Fibroblast of skin of scalp (primary cell): ENCODE measurements at places on chromosomes 16 and 17.

DNA sequence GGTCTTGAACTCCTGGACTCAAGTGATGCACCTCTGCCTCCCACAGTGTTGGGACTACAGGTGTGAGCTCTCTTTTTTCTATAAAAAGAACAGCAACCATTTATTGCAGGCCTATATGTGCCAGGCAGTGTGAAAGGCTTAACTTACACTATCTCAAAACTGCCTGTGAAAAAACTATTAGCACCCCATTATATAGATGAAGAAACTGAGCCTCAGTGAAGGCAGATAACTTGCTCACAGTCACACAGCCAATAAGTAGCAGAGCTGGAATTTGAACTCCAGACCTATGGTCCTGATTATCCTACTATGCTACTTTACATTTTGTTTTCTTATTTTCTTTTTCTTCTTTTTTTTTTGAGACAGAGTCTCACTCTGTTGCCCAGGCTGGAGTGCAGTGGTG, 15.1 kb downstream of the NDE1 start:
- DNase-seq = no peak

- no peak for DNase-seq
These were observed 544 bp downstream of the CYB561 start for GRCh38 chr17:63445571-63445953.

DNA sequence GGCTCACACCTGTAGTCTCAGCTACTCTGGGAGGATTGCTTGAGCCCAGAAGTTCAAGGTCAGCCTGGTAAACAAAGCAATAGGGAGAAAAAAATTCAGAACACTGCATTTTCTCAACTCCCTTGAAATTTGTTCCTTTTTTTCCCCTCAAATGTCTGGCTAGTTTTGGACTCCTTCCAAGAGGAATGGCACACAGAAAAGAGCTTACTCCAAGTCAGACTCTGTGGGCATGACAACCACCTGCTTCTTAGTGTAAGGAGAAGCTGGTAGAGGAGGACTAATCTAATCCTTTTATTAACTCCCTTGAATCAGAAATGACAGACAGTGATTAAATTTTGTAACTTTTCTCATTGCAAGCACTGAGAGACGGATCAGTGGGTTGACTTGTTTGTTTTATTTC, 27.9 kb upstream of the HYDIN start:
- no peak for DNase-seq

- DNase-seq = no peak
These were observed 9.2 kb downstream of the FBRS start for GRCh38 chr16:30667361-30667905.

DNA sequence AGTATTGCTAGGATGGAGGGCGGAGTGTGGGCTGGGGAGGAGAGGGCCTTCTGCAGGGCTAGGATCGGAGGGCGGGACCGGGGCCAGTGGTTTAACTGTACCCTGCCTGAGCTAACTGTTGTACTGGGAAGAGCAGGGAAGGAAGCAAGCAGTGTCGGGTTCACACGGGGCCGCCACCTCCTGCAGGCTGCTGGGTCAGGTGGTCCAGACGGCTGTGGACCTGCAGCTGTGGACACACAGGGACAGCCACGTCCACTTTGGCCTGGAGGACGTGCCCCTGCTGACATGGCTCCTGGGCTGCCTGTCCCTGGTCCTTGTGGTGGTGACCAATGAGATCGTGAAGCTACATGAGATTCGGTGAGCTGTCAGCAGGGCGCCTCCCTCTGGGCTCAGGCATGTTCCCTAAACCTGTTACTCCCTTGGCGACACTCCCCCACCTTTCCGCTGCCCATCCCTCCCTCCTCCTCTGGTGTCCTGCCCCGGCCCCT, 16.6 kb downstream of the CASKIN2 start:
- DNase-seq = no peak

DNA sequence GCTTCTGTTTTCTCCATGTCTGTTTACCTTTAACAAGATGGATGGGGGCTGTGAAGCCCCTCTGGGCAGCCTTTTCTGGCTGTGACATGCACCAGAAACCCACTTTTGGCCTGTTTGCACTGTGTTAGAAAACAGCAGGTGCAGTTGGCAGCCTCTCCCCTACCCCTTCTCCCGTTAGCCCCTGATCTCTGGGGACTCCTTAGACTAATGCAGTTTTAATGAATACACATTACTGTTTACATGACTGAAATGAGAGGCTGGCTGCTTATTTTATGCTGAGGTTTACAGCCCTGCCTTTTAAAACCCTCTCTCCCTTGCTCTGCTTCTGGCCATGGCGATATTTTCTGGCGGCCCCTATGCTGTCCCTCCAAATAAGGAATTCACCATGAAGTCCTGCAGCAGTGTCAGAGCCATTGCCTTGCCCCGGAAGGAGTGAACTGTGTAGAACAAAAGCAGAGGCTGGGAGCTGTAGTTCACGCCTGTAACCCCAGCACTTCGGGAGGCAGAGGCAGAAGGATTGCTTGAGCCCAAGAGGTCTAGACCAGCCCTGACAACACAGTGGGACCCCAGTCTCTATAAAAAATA, 79.3 kb downstream of the PRKCB start:
- no peak for DNase-seq

DNA sequence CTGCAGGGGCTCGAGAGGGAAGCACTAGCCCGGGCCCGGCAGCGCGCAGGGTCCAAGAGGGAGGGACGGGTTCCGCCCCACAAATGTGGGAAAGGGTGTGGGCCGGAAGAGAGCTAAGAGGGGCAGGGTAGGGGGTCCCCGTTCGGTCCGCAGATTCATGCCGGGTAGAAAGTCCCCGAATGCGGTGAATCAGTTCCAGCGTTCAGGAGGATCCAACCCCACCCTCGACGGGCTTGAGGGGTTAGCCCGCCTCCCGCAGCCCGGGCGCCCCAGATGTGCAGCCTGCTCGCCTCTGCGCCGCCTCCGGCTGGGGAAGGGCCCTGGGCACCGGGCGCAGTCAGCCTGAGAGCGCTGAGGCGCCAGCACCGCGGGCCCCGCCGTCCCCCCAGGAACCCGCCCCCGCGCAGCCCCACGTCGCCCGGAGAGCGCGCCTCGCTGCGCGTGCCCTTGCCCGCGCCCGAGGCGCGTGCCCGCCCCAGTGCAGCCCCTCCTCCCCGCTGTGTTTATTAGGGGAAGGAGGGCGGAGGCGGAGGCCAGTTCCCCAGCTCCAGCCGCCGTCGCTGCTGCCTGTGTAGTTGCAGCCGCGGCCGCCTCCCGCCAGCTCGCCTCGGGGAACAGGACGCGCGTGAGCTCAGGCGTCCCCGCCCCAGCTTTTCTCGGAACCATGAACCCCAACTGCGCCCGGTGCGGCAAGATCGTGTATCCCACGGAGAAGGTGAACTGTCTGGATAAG, at the start of gene LASP1:
Gene LASP1, plus strand, starts transcription at position 533 of the 733 bp plus-strand sequence. Its CDS starts 132 bp downstream, at position 665.
- DNase-seq = peak; percentile 95

- DNase-seq = no peak
These were observed 28.8 kb downstream of the ATP2C2 start for GRCh38 chr16:84397090-84397489.

GRCh38 chr16:47142821-47143676, 696 bp downstream of the NETO2 start:
- DNase-seq = peak; percentile 78

DNA sequence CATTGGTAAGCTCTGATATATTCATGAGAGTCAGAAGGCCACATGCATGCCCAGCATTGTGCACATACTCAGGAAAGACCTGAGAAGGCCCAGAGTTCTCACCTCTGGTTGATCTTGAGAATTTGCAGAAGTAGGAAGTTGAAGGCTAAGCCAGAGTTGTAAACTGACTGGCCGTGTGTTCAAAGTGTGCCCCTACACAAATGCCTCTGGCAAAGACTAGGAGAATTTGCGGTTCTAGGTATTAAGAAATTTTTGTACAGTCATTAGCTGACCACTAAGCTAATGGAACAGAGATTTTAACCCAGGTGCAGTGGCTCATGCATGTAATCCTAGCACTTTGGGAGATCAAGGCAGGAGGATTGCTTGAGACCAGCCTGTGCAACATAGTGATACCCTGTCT, 25.0 kb downstream of the FBXL20 start:
- DNase-seq = no peak

GRCh38 chr17:79628861-79629547, 18.2 kb upstream of the RBFOX3 start:
- no peak for DNase-seq

DNA sequence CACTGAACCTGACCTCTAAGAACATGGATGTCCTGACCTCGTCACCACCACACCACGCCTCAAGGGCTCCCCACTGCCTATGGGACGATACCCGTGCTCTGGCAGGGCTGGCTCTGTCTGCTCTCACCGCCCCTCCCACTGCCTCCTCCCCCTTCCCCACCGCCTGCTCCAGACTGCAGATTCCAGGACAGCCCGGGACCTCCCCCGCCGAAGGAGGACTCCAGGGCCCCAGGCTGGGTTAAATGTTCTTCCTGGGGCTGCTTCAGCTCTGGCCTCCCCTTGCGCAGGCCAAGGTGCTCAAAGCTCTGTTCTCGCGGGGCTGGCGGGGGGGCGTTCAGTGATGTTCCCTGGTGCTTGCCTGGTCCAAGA, 3.1 kb downstream of the NPW start:
- peak; percentile 79 for DNase-seq

DNA sequence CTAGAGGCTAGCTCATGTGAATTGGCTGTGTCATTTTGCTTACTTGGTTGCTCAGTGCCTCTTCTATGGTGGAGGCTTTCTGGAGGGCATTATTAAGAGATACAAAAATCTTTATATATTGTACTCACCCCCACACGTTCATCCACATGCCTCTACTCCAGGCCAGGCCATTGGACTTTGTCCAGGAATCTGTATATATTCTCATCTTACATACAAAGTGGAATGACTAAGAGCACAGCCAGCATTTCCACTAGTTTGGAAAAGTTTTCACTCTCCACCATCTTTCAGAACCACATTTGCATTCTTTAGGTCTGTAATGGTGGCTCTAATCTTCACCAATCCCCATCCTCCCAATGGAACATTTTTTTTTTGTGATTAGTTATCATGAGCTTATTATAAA, 4.8 kb upstream of the GLG1 start:
- peak; percentile 74 for DNase-seq

GRCh38 chr16:79165079-79165478, 435.5 kb downstream of the MAF start:
- DNase-seq = no peak

GRCh38 chr16:67202426-67202825, 3.5 kb downstream of the ELMO3 start:
- DNase-seq = no peak

GRCh38 chr16:49484451-49484849, 110.8 kb downstream of the C16orf78 start:
- DNase-seq = peak; percentile 21

DNA sequence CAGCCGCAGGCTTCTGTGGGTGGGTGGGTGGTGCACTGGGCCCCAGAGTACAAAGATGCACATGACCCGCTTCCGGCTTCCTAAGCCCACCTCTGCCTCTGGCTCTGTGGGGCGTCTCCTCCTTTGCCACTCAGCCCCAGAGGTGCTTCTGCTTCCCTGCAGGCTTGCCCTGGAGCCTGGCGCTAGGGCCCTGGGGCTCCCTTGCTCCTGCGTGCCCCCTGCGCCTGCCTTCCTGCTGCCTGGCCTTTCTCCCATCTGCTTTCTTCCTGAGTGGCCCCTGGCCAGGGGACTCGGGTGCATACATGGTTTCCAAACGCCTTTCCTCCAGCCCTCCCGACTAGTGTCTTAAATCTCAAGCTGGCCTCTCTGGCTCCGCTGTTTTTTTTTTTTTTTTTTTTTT, 3.4 kb downstream of the WWOX start:
- no peak for DNase-seq

DNA sequence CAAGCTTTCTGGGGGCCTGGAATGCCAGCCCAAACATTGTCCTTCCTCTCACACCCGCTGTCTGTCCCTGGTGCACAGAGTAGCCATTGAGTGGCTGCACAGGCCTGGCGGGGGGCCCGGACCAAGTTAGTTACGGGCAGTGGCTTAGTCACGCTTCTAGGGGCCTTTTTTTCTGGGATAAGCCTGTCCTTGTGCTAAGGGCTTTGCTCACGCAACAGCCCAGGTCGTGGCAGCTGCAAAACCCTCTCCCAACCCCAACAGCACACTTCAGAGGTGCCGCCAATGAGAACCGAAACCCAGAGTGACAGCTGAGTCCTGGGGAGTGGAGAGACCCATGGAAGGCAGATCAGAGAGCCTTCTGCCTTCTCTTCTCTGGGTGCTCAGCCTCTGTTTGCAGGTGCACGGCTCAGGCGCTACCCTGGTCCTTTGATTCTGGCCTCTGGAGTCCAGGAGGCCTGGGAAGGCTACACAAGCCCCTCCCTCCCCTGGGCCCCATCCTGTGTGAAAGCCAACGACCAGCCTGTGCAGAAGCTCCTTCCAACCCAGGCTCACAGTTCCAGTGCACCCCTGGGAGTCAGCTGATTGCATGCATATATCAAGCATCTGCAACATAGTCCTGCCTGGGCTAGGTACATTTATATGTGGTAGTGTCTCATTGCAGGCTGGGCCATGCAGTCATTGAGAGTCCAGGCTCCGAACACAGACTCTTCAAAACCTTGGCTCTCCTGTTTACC, 9.1 kb downstream of the WSCD1 start:
- no peak for DNase-seq

GRCh38 chr17:32311028-32311536, 30.9 kb downstream of the C17orf75 start:
- no peak for DNase-seq

- DNase-seq = no peak
These were observed 611 bp downstream of the RAMP2 start for GRCh38 chr17:42761638-42762037.

DNA sequence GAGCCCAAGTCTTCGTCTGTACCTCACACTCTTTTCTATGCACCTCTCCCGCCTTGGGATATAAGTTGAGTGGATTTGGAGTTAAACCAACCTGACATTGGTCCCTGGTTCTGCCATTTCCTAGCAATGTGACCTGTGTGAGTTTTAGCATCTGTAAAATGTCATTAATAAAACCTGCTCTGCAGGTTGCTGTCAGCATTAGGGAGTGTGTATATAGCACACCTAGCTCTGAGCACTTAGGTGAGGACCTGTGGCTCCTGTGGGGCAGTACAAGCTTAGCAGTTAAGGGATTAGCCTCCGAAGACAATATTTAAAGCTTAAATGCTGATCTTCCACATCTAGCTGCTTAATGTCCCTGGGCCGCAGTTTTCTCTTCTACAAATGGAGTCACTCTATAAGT, 248.0 kb downstream of the TMEM114 start:
- no peak for DNase-seq

DNA sequence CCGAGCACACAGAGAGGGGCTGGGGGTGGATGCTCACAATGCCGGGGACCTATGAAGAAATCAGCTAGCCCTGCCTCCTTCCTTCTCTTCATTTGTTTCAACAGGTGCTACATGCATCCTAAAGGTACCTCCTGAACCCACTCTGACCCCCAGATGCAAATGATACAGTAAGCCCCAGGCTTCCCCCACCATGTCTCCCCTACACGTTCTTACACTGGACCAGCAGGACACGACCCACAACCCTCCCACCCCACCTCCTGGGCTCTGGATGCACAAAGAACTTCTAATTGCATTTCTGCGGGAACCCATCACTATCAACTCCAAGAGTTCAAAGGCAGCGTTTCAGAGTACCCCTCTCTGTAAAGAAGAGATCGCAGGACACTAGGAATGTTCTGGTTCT, 2.1 kb downstream of the XYLT1 start:
- no peak for DNase-seq
